ENCODE measurements at places on chromosomes 2 and 18.

DNA sequence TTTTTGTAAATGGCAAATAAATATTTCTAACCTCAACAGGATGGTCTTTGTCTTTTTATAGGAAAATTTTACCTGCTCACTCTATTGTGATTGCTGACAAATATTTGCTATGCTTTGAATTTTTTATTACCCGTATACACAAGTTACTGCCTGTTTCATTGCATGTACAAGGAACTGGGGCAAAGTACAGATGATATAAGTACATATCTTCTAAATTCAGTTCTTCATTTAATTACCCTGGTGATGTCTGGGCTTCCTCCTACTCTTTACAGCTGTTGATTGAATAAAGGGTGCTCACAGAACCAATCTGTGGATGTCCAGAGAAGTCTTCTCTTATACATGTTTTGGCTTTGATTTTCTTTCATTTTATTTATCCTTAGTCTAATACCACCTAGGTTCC lies 26.5 kb downstream of the KCNE4 start:
- no peak for DNase-seq

DNA sequence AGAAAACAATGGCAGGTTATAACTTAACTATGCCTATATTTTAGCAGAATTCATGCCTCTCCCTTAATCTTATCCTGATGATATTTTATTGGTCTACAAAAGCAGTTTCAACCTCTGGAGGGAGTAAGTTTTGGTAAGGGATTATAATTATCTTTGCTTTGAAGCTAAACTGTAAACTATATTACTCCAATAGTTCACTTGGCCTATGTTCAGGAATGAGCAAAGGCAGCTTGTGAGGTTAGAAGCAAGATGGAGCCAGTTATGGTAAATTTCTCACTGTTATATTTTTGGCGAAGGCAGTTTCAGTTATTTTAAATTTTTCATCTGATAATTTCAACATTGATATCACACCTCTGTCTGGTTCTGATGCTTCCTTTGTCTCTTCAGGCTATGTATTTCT lies 192.5 kb upstream of the RGPD4 start:
- no peak for DNase-seq

- no peak for DNase-seq
Observed at GRCh38 chr18:8966821-8967220, 135.7 kb upstream of the NDUFV2 start.

- DNase-seq, result no peak
Observed at GRCh38 chr2:35081001-35081621, 1274.5 kb upstream of the CRIM1 start.

DNA sequence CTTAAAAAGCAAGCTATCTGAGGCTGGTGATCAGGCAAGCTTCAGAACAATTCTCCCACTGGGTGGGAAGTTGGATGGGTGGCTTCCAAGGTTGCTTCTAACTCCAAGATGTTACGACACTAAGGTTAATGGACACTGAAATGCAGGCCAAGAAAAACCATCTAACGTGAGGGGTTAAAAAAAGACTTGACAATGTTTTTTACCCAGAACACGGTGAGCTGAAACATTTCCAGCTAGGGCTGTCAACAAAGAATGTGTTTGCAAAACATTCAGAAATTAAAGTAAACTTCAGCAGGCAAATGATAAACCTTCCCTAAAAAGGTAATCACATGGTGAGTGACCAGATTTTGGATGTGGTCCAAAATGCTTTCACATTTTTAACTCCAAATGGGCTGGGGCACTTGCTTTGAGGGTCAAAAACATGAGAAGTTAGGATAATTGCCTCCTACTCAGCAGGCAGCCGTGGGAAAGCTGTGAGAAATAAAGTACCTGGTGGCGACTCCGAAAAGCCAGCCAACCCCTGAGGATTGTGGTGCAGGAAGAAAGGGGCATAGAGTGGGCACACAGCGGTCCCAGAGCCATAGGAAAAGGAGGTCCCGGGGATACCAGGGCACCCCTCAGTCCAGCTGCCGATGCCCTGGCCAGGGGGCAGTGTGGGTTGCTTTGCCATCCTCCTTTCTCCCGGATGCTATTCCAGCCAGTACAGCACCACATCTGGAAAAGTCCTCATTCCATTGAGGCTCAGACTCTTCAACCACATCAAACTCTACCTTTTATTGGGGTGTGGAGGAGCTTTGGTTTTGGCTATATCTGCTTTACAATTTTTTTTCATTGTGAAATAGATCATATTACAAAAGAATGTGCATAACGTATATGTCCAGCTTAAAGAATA lies 90.0 kb upstream of the ATL2 start:
- no peak for DNase-seq
